ENCODE measurements at places on chromosomes 5 and 9.
A peak's percentile ranks its signal among the peaks of the same experiment; 100 is the strongest.

GRCh38 chr9:133147412-133148198 lies 16.1 kb downstream of the GBGT1 start:
- peak; percentile 78 for DNase-seq

GRCh38 chr9:74511333-74511732 lies 14.2 kb downstream of the RORB start:
- DNase-seq = no peak

DNA sequence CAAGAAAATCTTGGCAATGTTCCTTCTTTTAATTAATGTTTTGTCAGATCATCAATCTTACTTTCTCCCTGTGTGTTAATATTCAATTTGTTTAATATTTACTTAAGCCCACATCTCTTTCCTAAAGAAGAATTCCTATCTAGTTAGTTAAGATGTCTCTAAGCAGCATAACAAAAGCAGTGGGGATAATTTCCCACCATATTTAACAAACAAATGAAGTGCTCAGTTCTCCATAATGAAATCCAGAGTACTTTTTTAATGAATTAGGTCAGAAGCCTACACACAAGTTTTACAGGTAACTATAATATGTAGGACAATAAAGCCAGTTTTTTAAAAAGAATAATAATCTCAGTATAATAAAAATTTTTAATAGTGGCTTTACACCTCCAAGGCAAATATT lies 1918.8 kb downstream of the EFNA5 start:
- no peak for DNase-seq

DNA sequence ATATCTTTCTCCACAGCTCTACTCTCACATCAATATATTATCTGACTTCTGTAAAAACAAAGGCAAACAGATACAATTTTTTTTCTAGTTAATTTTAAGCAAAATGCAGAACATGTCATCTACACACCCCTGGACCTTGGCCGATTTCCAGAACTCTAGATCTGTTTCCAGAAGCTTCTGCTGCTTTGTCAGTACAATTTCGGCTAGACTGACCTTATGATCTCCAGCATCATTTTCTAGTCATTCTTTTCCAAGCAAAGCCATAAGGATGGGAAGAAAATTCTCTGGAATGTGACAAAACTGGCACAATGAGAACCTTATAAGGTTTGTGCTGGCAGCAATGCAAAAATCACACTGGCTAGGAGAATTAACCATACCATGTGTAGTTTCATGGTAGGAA lies 132.8 kb upstream of the MPDZ start:
- no peak for DNase-seq

All from CD4-positive, alpha-beta T cell (primary cell).